ENCODE measurements at places on chromosomes 5 and 9. TPM values are rescaled to one million over a fixed set of nuclear protein-coding genes. Genes with fewer than 3 reads are reported as not detected.

GRCh38 chr5:29796013-29796412 lies 1397.5 kb upstream of the CDH6 start:
- no peak overlapping the region for H3K4me3 ChIP-seq
- H3K36me3 ChIP-seq = no peaks in the 10 kb centered on the region
- H3K4me1 ChIP-seq = no peaks in the 10 kb centered on the region
- no peak for DNase-seq
- no peaks in the 10 kb centered on the region for H3K27me3 ChIP-seq
- H3K27ac ChIP-seq = no peak overlapping the region

GRCh38 chr9:103078581-103078980 lies 83.4 kb downstream of the CYLC2 start:
- no peak overlapping the region for H3K4me3 ChIP-seq

Gene BDP1
- 16.2 TPM for total RNA-seq

- DNase-seq = no peak
- H3K36me3 ChIP-seq = no peaks in the 10 kb centered on the region
- H3K27ac ChIP-seq = no peak overlapping the region
These were observed 20.3 kb upstream of the FLT4 start for GRCh38 chr5:180669661-180670060.

DNA sequence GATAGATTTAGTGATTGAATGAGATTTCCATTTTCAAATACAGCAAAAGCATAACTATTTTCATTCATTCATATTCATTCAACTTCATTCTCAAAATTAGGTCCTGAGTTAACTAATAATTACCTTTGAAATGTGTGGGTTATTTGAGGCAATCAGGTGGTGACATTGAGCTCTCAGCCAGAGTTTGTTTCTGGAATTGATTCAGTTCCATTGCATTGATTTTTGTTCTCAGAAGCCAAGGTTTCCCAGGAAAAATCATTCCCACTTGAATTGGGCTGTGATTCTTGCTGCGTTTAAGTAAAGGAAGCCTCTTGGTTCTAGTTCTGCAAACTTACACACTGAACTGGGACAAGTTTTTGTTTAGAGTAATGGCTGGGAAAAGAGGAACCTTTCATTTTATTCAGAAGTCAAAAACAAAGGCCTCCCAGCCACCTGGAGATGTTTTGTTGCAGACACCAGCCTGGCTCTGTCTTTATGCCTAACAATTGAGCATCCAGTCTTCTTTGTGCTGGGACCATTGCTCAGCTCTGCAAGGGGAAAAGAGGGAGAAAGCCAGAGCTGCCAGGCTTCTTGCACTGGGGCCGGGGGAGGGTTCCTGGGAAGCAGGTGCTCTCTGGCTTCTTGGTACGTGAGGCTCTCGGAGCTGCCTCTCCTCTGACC lies 198.6 kb downstream of the TRIO start:
- no peak for DNase-seq
- H3K27me3 ChIP-seq = no peaks in the 10 kb centered on the region
- H3K27ac ChIP-seq = no peak overlapping the region
- peaks cover 6% of the 10 kb centered on the region for H3K4me1 ChIP-seq

Gene HK3
- 1.3 TPM for total RNA-seq

GRCh38 chr9:108860354-108860753 lies 1.7 kb upstream of the ACTL7A start:
- DNase-seq = no peak
- H3K36me3 ChIP-seq = no peaks in the 10 kb centered on the region
- no peak overlapping the region for H3K4me3 ChIP-seq

DNA sequence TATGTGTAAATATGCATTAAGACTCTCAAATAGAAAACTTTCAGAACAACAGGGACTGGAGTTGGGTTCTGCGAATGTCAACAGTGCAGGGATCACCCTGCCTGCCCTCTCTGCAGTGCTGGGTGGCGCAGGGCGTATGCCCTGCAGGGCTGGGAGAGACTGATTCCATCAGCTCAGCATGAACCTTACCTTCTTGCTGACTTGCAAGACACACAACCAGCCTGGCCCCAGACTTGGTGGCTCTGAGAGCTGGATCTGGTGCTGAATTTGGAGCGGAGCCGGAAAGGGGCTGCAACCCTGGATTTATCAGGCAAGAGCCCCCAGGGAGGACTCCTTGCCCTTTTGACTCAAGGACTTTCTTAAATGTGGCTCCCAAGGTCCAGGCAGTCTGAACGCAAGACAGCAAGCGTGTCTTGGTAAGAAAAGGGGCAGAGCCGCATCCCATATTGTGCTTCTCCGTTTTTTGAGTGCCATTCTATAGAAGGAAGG lies 376.0 kb upstream of the IRX2 start:
- H3K4me3 ChIP-seq = no peak overlapping the region
- H3K27ac ChIP-seq = no peak overlapping the region
- H3K27me3 ChIP-seq = peaks cover 11% of the 10 kb centered on the region
- H3K4me1 ChIP-seq = no peaks in the 10 kb centered on the region

GRCh38 chr5:160802592-160802991 lies 49.4 kb downstream of the ATP10B start:
- H3K4me1 ChIP-seq = no peaks in the 10 kb centered on the region
- H3K4me3 ChIP-seq = no peak overlapping the region
- DNase-seq = no peak

DNA sequence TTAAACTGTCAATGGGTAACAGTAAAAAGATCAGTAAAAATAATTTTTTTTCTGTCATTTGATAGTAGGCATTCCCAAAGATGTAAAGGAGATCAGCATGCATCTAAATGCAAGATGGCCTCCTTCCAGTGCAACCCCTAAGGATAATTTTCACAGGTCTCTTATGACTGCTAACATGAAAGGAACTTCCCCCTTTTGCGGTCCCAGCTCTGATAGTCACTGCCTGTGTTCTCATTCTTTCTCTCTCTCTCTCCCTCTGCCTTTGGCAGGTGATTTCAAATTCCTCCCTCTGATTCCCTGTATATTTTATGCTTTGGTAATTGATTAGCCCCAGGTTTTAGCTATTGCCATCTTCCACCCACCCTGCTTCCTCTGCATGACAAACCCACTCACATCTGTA lies 8.9 kb downstream of the SPINK14 start:
- no peaks in the 10 kb centered on the region for H3K36me3 ChIP-seq
- H3K4me3 ChIP-seq = no peak overlapping the region
- no peak overlapping the region for H3K27ac ChIP-seq
- H3K4me1 ChIP-seq = no peaks in the 10 kb centered on the region

Gene CDH18
- total RNA-seq = not detected

Gene MAMDC2
- total RNA-seq = 18.1 TPM

GRCh38 chr5:135249658-135250057 lies 149.4 kb downstream of the MACROH2A1 start:
- H3K27me3 ChIP-seq = no peaks in the 10 kb centered on the region
- H3K36me3 ChIP-seq = no peaks in the 10 kb centered on the region
- peak overlapping the region; percentile 52 for H3K27ac ChIP-seq
- H3K4me3 ChIP-seq = no peak overlapping the region
- no peak for DNase-seq
- H3K4me1 ChIP-seq = peaks cover 68% of the 10 kb centered on the region

DNA sequence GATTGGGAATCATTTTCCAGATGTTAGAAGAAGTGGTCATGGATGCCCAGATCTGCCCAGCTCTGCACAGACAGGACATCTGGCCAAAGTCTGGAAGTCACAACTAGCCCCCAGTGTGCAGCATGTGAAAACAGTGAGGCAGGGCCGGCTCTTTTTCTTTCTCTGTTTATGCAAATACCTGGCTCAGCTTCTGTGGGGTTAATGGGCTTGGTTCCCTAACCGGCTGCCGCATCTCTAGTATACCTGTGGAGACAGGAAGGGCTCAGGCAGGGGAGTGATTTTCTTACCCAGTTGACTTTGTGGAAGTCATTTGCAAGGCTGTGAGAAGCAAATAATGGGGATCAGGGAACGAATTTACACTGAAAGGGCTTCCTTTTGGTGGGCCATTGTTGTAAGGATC lies 254.8 kb upstream of the PANK3 start:
- H3K4me1 ChIP-seq = no peaks in the 10 kb centered on the region
- H3K36me3 ChIP-seq = no peaks in the 10 kb centered on the region
- no peak overlapping the region for H3K4me3 ChIP-seq
- no peak for DNase-seq

- H3K27ac ChIP-seq = no peak overlapping the region
- H3K36me3 ChIP-seq = no peaks in the 10 kb centered on the region
- H3K4me3 ChIP-seq = no peak overlapping the region
- DNase-seq = no peak
- no peaks in the 10 kb centered on the region for H3K4me1 ChIP-seq
These were observed 427.8 kb upstream of the C9orf72 start for GRCh38 chr9:28001096-28001495.

DNA sequence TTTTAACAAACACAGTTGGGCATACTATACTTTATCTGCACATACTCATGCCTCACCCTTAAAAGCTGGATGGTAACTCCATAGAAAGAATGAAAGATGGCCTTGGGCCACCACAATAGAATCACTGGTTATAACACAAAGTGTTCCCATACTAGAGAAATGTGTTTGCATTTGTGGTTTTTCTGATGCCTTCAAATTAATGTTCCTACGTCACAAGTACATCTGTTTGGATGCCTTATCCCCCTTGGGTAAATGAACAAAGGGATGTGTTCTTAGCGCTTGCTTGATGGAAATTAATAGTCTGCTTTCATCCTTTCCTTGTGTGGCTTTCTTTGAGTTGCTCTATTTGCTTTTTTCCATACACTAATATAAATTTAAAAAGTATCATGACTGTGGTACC lies 291.1 kb upstream of the PDE4D start:
- no peaks in the 10 kb centered on the region for H3K27me3 ChIP-seq
- H3K4me3 ChIP-seq = no peak overlapping the region
- DNase-seq = no peak
- H3K27ac ChIP-seq = no peak overlapping the region
- H3K4me1 ChIP-seq = no peaks in the 10 kb centered on the region
- no peaks in the 10 kb centered on the region for H3K36me3 ChIP-seq

Gene MYMK
- not detected for total RNA-seq

GRCh38 chr9:86359151-86359879 lies 5.1 kb upstream of the TUT7 start:
- peak overlapping the region; percentile 31 for H3K27ac ChIP-seq
- no peak for DNase-seq
- no peaks in the 10 kb centered on the region for H3K27me3 ChIP-seq

DNA sequence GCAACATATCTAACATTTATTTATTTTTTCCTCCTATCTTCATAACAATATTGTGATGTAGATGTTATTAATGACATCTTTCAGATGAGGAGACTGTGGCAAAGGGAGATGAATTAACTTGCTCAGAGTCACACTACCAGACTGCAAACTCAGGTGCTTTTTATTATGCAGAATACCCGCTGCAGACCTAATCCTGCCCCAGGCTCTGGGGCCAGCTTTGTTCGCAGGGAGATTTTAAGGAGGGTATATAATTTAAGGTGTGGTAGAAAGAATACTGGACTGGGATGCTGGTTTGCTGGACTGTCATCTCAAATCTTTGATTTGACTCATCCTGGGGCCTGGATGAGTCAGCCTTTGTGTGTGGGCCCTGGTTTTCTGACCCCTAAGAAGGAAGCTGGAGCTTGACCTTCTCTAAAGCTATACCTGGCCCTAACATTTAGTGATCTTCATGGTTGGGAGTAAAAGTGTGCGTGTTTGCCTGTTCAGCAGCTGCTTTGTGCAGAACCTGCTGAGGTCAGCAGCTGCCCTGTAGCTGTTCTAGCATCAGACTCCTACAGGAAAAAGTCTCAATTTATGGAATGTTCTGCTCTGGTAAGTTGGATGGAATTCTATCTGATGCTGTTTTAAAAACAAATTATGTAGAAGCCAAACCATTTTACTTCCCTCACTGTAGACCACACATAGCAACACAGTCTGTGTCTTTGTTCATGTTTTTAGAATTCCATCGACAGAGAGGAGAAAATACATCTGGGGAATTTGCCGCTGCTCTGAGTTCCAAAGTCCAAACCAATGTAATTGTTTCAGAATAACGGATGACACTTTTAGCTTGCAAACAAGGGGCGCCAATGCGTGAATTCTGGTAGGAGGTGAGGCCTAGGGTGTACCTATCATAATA lies 4.5 kb downstream of the SLC36A1 start:
- no peak overlapping the region for H3K27ac ChIP-seq
- no peaks in the 10 kb centered on the region for H3K27me3 ChIP-seq
- no peaks in the 10 kb centered on the region for H3K36me3 ChIP-seq

DNA sequence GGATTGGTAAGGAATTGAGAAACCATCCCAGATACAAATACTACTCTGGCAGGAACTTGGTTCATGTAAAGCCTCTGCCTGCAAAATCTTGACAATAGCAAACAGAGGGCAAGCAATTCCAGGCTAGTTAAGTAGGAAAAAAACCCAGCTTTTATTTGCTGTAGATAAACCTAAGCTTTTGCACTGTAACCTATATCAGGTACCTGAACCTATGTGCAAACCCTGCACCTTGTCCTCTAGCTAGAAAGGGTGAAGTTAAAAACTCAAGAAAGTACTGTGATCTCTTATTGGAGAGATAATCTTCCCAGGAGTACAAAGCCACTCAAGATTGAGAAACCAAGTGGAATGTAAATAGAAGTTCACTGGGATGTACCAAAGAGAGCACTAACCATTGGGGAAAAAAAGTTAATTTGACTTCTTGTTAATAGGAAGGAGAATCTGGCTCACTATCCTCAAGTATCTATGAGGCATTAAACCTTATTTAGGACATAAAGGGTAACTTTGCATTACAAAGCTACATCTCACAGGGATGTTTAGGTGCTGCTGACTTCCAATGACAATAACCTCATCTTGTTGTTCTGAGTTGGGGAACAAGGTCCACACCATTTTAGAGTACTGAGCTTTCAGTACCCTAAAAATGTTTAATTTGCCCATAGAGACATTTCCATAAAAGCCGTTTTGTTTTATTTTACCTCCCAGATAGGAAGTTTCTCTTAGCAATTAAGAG lies 73.8 kb upstream of the PCA3 start:
- H3K27me3 ChIP-seq = no peaks in the 10 kb centered on the region
- H3K4me3 ChIP-seq = no peak overlapping the region
- H3K4me1 ChIP-seq = peaks cover 5% of the 10 kb centered on the region
- DNase-seq = no peak
- H3K36me3 ChIP-seq = no peaks in the 10 kb centered on the region
- no peak overlapping the region for H3K27ac ChIP-seq

Gene GLRA1
- not detected for total RNA-seq

Gene RLN2
- total RNA-seq = not detected

DNA sequence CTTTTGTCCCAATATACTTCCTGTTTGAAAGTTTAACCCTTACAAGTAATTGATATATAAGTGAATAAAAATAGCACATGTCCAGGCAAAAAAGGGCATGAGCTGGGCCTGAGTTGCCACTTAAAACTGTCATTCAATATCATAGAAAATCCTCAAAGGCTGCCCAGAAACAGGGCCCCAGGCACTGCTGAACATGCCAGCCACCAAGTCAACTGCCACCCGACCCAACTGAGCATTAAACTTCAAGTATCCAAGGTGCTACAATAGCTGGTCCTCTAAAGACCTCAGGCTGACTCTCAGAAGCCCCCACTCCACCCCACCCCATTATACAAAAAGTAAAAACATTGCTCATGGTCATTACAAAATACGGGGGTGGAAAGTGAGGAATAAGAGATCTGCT lies 83.7 kb downstream of the CEMIP2 start:
- no peaks in the 10 kb centered on the region for H3K27me3 ChIP-seq

DNA sequence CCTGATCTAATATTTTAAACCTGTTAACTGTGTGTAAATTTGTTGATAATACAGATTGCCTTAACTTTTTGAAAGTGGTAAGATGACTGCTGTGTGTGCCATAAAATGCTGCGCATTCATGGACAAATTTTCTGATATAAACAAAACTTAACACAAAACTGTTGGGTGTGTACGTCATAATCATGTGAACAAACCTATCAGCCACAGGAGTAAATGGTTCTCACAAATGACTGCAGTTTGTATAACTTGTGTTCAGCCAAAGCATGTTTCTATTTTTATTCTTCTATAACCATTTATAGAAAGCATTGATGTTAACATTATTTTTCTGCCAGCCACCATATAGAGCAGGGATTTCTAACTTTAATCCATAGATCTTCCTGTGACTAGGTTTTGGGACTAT lies 21.5 kb downstream of the CAMK4 start:
- H3K27ac ChIP-seq = no peak overlapping the region
- H3K4me1 ChIP-seq = no peaks in the 10 kb centered on the region
- H3K4me3 ChIP-seq = no peak overlapping the region
- H3K27me3 ChIP-seq = no peaks in the 10 kb centered on the region

Gene KIF20A
- total RNA-seq = 22.7 TPM

Measured in esophagus squamous epithelium (tissue), 5 donors.